ENCODE measurements at places on chromosomes 1 and 21.
A peak's percentile ranks its signal among the peaks of the same experiment; 100 is the strongest.

- no peak for DNase-seq
Observed at GRCh38 chr1:99131546-99131945, 126.9 kb upstream of the PLPPR5 start.

GRCh38 chr1:2460203-2460602, 15.9 kb upstream of the PLCH2 start:
- no peak for DNase-seq

DNA sequence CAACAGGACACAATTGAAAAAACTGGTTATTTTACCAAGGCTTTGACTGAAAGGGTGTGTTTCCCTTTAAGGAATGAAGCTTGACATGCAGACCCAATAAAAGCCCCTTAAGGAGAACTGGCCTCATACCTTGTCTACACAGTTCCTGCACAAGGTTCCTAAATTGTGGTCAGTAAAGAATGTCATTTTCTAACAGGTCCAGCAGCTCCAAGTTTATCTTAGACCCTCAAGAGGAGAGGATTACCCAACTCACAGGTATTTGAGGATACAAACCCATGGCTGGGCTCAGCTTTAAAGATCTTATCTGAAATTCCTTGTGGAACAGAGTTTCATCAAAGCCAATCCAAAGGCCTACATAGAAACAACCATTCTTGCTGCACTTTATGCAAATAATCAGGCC, 31.4 kb upstream of the CBR3 start:
- DNase-seq, result no peak

GRCh38 chr1:15004396-15004795, 149.2 kb upstream of the TMEM51 start:
- DNase-seq, result no peak

GRCh38 chr1:176552217-176552991, 89.4 kb downstream of the PAPPA2 start:
- DNase-seq, result no peak

- DNase-seq, result no peak
Observed at GRCh38 chr21:44572959-44573583, 458 bp upstream of the KRTAP10-4 start.

GRCh38 chr1:2860476-2861142, 59.1 kb upstream of the TTC34 start:
- no peak for DNase-seq

- peak; percentile 67 for DNase-seq
Observed at GRCh38 chr1:75855010-75855409, 58.3 kb downstream of the MSH4 start.

- no peak for DNase-seq
Observed at GRCh38 chr21:16584756-16585155, 855.0 kb downstream of the USP25 start.

DNA sequence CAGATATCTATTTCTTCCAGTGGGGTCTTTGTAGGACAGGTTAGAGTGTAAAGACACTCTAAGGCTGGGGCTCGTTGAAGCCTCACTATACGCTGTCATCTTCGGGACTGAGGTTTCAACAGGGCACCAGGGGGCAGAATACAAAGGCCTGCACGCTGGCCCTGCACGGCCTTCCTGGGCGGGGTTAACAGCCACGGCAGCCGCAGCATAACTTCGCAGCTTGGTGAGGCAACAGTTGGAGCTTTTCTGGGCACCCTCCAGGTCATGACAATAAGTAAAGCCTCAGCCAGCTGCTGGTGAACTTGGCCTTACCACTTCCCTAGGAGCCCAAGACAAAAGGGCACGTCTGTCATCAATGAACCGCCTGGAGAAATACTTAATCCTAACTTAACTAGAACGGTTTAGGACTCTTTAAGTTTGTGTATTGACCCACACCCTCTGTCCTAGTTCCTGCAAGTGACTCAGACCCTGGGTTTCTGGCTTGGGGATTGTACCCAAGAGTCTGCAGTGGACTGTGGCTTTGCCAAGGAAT, 2.3 kb upstream of the RUNX1 start:
- DNase-seq, result peak; percentile 50

- no peak for DNase-seq
Observed at GRCh38 chr1:168832661-168833060, 103.7 kb upstream of the DPT start.

DNA sequence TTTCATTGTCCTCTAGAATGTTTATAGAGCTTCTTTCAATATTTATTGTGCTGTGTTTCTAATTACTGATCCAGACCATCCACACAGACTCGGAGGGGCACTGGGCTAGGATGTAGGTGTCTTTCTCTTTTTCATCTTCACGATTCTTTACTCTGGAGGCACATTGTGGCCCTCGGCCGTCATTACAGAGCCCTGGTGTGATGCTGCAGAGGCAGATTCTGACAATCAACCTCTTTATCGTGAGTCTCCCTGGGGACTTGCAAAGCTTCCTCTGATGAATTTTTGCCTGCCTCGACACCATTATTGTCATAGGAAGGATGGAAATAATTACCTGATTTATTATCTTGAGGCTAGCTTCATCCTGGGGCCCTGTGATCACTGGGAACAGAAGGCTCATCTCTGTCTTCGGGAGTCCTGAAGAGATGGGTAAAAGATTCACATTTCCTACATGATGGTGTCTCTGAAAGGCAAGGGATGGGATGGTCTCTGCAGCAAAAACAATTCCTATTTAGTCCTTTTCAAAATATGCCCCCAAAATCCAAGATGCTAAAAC, 89.4 kb downstream of the SEC16B start:
- no peak for DNase-seq

DNA sequence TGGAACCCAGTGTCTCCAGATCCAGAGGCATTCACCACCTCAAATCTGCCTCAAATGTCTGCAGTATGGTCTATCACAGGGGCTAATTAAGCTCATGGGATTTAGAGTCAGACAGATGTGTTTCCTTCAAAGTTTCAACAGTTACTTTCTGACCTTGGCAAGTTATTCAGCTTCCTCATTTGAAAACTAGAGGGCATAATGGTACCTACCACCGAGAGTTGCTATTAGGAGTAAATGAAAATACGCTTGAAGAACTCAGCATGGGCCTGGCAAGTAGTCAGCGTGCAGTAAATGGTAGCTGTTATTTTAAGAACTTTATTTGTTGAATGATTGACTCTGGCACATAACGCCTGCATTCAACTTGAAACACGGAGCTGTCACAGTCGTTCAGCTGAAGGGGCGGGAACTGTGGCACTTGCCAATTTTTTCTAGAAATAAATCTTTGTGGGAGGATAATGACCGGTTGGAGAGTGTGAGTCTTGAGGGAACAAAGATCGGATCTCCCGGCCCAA, 1.2 kb upstream of the CAP1 start:
- DNase-seq, result peak; percentile 21

DNA sequence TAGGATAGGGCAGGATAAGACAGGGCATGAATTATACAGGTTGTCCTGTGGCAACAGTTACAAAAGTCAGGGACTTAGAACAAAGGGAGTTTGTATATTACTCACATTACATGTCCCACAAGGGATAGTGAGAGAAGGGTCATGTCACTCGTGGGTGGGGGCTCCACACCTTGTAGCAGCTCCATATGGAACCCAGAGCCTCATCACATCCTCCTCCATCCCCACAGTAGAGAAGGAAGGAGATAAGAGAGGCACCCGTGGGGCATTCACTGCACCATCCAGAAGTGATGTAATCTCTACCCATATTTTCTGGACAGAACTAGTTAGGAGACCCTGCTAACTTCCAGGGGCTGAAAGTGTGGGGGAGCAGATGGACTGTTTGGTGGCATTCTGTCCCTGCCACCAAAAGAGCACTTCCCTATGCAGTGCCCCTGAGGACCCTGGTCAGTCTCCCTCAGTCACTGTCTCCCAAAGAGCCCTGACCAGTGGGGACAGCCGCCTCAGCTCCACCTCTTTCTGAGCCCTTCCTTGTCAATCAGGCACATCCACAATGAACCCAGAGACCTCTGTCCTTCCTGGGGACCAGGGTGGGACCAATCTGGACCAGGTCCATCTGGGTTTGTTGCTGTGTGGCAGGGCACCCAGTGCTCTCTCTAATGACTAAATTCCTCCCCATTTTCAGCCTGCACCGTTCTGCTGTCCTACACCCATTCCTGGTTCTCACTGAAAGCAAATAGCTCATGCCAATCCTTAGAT, 154.8 kb upstream of the ETV3 start:
- DNase-seq, result no peak

GRCh38 chr1:15405106-15405850, 4.4 kb upstream of the EFHD2 start:
- no peak for DNase-seq

- peak; percentile 47 for DNase-seq
Observed at GRCh38 chr1:40143891-40144575, 17.2 kb upstream of the RLF start.

GRCh38 chr21:46005081-46005480, 23.5 kb downstream of the COL6A1 start:
- no peak for DNase-seq

DNA sequence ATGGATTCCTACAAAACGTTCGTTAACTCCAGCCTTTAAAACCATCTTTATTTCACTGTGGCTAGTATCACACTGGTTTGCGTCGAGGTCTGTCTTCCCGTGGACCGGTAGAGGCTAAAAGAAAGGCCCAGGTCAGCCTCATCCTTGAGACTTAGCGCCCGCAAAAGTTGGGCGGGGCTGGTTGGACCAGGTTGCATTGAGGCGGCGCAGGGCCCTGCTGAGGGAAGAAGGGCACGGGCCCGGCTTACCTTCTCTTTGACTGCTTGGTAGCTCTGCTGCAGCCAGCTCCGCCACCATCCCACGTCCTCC, 455 bp downstream of the BSDC1 start:
- DNase-seq, result no peak

GRCh38 chr1:62720946-62721554, 32.9 kb upstream of the DOCK7 start:
- no peak for DNase-seq

DNA sequence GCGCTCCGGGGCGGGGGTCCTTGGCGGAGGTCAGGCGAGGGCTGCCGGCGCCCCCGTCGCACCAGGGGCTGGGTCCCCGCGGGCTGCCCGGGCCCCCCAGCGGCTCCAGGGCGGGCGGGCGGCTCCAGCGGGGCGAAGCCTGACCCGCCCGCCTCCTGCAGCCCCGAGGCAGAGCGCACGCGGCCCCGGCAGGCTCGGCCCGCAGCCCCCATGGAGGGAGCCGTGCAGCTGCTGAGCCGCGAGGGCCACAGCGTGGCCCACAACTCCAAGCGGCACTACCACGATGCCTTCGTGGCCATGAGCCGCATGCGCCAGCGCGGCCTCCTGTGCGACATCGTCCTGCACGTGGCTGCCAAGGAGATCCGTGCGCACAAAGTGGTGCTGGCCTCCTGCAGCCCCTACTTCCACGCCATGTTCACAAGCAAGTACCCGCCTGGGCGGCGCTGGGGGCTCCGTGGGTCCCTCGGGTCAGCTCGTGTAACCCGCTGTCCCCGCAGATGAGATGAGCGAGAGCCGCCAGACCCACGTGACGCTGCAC, 817 bp downstream of the KLHL17 start:
- DNase-seq, result no peak

GRCh38 chr1:40593449-40594186, 62.2 kb downstream of the ZNF684 start:
- DNase-seq, result no peak

GRCh38 chr1:223533708-223534107, 131.8 kb downstream of the CAPN8 start:
- DNase-seq, result no peak

DNA sequence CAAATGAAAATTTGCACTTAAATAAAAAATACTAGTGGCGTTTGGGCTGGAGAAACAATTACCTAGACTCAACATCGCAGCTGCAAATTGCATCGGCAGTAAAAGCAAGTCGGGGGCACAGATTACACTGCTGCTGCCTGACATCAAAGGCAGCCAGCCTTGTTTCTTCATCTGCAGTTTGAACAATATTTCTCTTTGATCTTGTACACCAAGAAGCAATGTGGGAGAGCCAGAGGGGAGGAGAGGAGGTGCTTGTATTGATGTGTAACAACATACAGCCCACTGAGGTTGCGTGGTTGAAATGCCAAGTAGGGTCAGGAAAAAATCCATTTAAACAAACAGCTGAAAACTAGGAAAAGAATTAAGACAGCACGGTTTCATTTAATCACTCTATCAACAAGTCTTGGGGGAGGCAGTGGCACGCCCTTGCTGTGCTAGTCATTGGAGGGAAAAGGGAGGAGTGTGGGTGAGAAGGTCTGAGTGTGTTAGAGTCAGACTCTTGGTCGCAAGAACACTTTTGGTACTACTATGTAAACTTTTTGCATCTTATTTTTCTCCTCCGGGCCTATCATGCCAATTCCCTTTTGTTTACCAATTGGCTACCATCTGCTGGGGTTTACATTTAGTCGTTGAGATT, 456.5 kb downstream of the OMA1 start:
- DNase-seq, result no peak

- DNase-seq, result no peak
Observed at GRCh38 chr1:23083714-23084480, 64.6 kb downstream of the KDM1A start.

DNA sequence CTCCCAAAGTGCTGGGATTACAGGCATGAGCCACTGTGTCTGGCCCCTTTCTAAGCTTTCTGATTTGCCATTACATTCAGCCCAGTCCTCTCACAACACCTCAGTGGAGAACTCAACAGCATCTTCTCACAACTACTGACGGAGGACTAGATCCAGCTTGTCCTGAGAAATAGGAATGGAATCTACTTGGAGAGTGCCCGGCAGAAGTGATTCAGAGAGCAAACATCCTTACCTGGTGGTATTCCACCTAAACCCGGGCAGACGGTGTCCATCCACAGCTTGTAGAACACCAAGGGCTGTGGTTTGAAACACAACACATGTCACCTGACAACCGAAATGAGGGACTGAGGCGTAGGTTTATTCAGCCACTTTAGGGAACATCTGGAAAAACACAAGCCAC, 28.8 kb upstream of the CCSAP start:
- DNase-seq, result no peak

- DNase-seq, result no peak
Observed at GRCh38 chr1:147784941-147785340, 24.5 kb upstream of the GJA5 start.

- DNase-seq, result peak; percentile 56
Observed at GRCh38 chr1:172905452-172905851, 145.3 kb downstream of the TNFSF18 start.

Data from foreskin fibroblast (primary cell).